ENCODE measurements at places on chromosomes 7 and 10. TPM values are rescaled to one million over a fixed set of nuclear protein-coding genes. Genes with fewer than 3 reads are reported as not detected.

Gene PPP1R3C
- 25.5 TPM for total RNA-seq

Gene TEX47
- not detected for total RNA-seq

Gene NEUROD6
- not detected for total RNA-seq

DNA sequence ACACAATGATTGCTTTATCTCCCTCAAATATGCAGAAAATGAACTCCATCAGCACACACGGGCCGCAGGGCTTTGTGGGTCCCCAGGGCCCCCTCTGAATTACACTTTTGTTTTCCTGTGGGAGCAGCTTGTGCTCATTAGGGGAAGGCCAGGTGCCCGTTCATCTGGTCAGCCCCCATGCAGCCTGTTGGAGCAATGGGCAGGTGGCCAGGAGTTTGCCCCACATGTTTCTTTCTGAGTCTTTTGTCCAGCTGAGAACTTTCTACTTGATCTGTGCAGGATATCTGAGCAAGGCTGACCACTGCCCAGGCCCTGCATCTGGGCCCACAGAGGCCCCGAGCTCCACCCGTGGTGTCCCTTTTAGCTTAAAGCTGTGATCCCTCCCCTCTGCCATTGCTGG is 105.3 kb upstream of the FAM20C start:
- DNase-seq, result no peak

DNA sequence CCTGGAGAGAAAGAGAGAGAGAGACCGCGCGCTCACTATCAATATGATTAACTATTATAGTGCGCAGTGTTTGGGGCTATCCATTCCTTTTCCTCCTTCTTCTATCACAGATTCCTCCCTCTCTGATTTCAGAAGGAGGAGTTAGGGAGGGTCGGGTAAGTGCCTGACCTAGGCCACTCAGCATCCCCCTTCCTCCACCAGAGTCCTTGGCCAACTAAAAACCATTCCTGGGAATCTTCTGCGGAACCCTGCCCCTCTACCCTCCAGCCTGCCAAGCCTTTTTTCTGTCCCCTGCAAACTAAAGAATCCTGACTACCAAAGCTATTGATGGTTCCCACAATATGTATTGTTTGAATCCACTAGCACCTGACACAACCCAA is 256.2 kb upstream of the NFE2L3 start:
- no peak for DNase-seq

- DNase-seq, result no peak
Measured at GRCh38 chr7:106281585-106282318, 3.0 kb downstream of the NAMPT start.

Gene IGF2BP3
- 28.4 TPM for total RNA-seq

GRCh38 chr7:44461387-44461786 is 29.1 kb downstream of the NUDCD3 start:
- no peak for DNase-seq

- DNase-seq, result no peak
Measured at GRCh38 chr7:98755138-98755898, 114.5 kb downstream of the TMEM130 start.

Measured in liver (tissue), 10 donors.